ENCODE measurements at places on chromosomes 12 and 14. TPM values are rescaled to one million over a fixed set of nuclear protein-coding genes. Genes with fewer than 3 reads are reported as not detected.
A peak's percentile ranks its signal among the peaks of the same experiment; 100 is the strongest.

CFAP54 gene
- total RNA-seq, result 0.68 TPM

GRCh38 chr12:120820884-120821510 lies 83.2 kb downstream of the SPPL3 start:
- DNase-seq, result no peak

TAS2R43 gene
- total RNA-seq, result 0.36 TPM

GRCh38 chr12:128056136-128056801 lies 210.7 kb upstream of the TMEM132C start:
- no peak for DNase-seq

- peak; percentile 10 for DNase-seq
Measured at GRCh38 chr12:51622564-51622963, 31.5 kb downstream of the SCN8A start.

C1QL4 gene
- 3.3 TPM for total RNA-seq

MBD6 gene
- total RNA-seq, result 2.1 TPM

GRCh38 chr12:34402899-34403705 lies 380.8 kb downstream of the ALG10 start:
- no peak for DNase-seq

DNA sequence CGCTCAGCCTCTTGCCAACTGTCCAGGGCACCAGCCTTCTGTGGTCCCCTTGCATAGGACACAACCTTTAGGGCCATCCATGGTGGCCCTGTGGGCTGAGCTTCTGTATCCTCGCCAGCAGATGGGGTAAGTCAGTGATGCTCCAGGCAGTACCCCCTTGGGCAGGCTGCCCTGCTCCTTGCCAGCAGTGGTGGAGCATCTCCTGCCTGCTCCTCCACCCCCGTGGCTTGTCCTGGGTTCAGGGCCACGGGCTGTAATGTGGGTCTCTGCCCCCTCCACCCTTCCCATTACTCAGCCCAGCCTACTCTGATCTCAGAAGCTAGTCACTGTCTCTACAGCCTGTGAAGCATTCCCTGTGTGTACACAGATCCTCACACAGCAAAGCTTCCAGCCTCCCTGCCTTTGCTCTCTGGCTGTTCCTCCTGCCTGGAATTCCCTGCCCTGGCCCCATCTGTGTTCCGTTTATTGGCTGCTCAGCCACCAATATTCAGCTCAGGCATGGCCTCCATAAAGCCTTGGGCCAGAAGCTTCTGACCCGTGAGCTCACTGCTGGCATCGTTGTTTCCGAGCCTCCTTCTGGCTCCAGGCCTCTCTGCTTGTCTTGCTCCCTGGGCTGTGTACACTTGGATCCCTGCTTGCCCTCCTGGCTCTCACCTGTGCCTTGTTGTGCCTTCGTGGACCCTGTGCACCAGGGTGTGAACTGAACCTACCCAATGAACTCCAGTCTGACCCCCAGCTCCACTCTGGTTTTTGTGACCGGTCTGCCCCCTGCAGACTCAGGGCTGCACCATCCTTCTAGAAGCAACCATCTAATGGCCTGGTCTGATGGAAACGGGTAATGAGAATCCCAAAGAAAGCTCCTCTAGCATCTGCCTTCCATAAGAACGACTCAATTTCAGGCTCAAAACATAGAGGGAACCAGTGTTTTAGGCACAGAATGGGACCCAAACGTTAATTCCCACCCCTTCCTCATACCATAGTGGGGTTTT lies 177.0 kb upstream of the PRMT8 start:
- peak; percentile 66 for DNase-seq

GRCh38 chr12:102468261-102468915 lies 12.0 kb downstream of the IGF1 start:
- DNase-seq, result no peak

ARID4A gene
- 4.3 TPM for total RNA-seq

DNA sequence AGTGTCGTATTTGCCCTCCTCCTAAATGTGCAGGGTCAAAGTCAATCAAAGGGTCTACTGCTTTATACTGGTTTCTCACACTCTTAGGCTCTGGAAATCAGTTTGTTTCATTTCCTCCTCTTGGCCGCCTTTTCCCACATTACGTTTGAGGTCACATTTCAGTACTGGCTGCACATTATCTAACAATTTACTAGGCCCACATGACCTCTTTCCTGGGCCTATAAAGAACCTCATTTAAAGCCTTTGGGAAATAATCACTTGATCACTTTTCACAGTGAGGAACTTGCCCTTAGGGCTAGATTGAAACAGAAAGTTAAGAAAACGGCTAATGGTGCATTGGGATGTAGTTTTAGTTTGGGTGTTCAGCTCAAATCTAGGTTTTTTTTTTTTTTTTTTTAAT lies 497.5 kb downstream of the RERGL start:
- no peak for DNase-seq

DNA sequence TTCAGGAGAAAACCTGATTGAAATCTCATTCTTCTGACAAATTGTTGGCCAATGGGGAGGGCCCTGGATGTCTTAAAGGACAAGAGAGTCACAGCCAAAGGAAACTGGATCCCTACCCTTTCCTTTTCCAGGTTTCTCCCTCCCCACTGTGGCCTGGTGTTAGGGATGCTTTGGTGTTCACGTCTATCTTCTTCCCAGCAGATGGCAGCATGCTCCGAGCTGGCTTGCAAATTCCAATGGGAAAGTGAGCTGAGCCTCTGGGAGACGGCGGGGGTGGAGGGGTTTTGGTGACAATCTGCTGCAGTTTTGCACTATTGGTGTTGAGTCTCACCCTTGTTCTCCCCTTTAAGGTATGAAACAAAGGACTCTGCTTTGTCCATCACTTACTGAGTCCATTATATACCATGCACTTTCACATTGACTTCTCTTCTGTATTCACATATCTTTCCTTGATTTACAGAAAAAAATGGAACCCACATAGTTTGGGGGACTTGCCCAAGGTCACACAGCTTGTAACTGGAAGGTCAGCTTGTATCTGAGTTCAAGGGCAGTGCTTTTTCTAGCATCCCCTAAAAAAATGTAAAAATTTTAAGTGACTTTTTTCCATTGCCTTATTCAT lies 39.3 kb downstream of the CCDC177 start:
- peak; percentile 42 for DNase-seq

DNA sequence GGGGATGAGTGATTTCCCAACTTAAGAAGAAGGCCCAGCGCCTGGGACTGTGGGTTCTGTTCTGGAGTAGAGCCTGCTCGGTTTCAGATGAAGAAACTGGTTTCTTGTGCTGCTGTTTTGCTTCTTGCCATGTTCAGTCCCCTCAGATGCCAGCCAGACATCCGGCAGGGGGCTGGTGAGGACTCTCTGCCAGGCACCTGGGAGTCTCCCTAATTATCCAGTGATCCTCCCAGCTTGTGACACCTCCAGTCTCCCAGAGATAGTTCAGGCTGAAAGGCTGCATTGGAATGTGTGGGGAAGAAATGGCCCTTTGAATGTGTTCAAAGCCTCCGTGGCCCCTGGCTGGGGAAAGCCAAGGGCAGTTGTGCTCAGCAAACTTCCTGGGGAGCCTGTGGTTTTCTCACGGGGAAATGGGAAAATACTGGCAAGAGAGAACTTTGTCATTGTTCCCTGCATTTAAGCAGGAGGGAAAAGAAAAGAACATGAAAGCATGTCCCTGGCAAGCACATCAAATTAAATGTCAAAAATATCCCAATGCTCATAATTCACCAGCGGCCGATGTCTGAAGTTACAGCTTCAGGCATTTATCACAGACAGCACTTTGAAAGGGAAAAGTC lies 8.5 kb upstream of the SERPINA12 start:
- peak; percentile 7 for DNase-seq

NEUROD4 gene
- not detected for total RNA-seq

DNA sequence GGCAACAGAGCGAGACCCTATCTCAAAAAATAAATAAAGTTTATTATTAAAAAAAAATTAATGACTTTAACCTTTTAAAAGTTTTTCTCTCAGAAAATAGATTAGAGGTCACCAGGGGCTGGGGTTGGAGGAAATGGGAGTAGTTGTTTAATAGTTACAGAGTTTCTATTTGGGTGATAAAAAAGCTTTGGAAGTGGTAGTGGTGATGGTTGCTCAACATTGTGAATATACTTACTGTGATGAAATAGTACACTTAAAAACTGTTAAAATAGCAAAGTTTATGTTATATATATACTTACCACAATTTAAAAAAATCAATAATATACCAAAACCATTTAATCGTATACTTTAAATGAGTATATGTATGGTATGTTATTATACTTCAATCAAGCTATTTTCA lies 59.6 kb downstream of the ARL6IP4 start:
- no peak for DNase-seq

GRCh38 chr14:57933349-57933748 lies 67.5 kb upstream of the SLC35F4 start:
- no peak for DNase-seq

DNA sequence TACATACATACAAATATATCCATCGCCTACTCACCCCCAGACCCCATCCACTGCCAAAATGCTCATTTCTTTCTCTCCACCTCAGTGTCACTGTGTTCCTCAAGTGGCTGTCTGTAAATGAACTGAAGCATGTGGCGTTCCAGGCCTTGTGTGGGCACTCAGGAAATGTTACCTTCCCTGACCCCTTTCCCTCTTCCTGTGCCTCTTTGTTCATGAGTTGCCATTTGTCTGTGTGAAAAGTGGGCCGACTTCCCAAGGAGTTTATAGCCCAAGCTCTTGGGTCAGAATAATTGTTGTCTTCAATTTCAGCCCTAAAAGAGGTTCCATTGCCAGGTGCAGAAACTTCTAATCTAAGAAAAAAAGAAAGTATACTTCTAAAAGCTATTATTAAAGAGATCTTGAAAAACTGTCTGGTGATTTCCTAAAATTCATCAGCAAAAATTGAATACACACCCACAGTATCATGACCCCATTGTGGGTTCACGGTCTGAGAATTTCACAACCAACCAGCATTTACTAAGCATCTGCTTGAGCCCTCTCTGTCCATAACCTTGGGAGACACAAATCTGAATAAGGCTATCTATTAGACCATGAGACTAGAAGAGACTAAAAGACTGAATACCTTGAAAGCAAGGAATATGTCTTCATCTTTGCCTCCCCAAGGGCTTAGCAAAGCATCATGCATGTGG lies 201.4 kb upstream of the EEA1 start:
- no peak for DNase-seq

- DNase-seq, result peak; percentile 67
Measured at GRCh38 chr12:63362791-63363190, 211.8 kb upstream of the AVPR1A start.

- no peak for DNase-seq
Measured at GRCh38 chr14:29829851-29830250, 97.8 kb downstream of the PRKD1 start.

DNA sequence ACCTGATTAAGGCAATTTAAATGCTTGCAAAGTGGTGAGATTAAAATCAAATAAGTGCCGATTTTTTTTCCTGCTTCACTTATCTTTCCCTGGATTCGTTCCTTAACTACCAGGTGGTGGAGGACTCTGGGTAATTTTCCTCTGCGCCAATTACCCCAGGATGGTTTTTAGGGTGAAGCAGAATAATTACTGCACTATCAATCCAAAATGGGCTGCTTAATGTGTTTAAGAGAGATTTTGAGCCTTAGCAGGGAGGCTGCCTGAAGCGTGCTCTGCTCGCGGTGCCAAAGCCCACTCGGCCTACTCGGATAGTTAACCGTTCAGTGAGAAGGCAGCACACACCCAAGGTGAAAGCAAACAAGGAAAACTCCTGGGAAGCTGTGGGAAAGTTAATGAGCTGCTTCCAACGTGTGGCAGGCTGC lies 274.9 kb upstream of the LMO3 start:
- DNase-seq, result no peak

GRCh38 chr12:24444634-24445033 lies 495.2 kb upstream of the SOX5 start:
- DNase-seq, result no peak

DNA sequence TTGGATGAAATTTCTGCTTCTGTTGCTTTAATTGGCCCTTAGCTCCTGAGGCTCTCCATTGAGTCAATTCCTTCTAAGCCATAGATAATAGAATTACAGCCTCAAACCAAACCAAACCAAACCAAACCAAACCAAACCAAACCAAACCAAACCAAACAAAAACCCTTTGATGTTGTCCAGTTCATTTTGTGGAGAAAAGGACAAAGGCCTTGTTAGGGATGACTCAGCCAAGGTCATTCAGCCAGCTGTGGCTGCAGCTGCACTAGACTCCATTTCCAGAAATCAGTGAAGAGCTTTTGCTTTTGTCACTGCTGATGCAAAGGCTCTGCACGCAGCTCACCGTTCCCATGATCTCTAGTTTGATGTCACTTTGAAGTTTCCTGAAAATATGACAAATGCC lies 82.2 kb upstream of the RMST start:
- DNase-seq, result no peak

GRCh38 chr12:26396402-26396801 lies 201.0 kb downstream of the SSPN start:
- DNase-seq, result no peak

- no peak for DNase-seq
Measured at GRCh38 chr12:2043054-2043453, 9.7 kb upstream of the CACNA1C start.

GRCh38 chr12:88338486-88338885 lies 196.4 kb downstream of the TMTC3 start:
- DNase-seq, result no peak

- no peak for DNase-seq
Measured at GRCh38 chr12:107458163-107458562, 227.4 kb upstream of the PWP1 start.

KRT71 gene
- not detected for total RNA-seq

NGB gene
- not detected for total RNA-seq

GRCh38 chr14:61254808-61255526 lies 26.2 kb downstream of the TMEM30B start:
- no peak for DNase-seq

GPR68 gene
- 16.7 TPM for total RNA-seq

DNA sequence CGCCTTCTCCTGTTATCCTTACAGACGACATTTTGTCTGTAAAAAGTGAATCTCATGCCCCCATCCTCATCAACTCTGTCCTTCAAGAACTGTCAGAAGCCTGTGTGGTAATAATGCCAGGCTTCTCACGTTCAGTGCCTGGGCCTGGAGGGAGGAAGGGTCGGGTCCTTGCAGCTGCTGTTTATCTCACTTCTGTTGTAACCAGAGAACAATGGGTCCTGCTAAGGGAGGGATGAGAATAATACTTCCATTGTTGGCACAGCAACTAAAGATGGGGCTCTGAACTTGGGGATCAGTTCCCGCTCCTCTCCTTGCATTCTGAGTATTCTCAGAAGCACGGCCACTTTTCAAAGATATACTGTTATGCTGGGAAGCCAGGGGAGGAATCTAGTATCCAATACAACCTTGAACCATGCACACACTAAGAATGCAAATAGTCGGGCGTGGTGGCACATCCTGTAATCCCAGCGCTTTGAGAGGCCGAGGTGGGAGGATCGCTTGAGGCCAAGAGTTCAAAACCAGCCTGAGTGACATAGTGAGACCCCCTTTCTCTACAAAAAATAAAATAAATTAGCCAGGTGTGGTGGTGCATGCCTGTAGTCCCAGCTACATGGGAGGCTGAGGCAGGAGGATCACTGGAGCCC lies 38.8 kb upstream of the NINJ2 start:
- DNase-seq, result no peak

GRCh38 chr12:71665090-71665463 lies 976 bp downstream of the THAP2 start:
- DNase-seq, result no peak

Data from RPMI7951 (cell line).